ENCODE measurements at places on chromosomes 6 and 20.

DNA sequence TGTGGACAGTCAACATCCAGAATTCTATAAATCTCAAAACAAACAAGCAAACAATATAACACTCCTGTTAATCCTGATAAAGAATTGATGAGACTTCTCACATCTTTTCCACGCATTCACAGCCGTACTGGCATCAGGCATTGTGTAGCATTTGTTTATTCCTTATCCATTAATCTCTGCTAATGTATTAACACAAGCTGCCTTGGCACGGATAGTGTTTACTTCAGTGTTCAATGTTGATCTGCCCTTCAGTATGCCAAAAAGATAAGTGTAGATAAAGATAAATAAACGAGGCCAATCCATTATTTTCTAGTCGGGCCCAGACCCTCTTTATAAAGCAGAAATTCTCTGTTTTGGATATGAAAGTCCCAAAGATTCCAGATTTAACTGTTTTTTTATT, 16.1 kb downstream of the UFL1 start:
- no peak for DNase-seq

GRCh38 chr6:75418233-75418632, 75.4 kb downstream of the FILIP1 start:
- DNase-seq: no peak

GRCh38 chr6:56849896-56850295, 105.0 kb upstream of the BEND6 start:
- DNase-seq: no peak

GRCh38 chr6:100412872-100413271, 51.8 kb downstream of the SIM1 start:
- DNase-seq: no peak

GRCh38 chr6:138432063-138432356, 28.0 kb downstream of the HEBP2 start:
- DNase-seq: no peak

- no peak for DNase-seq
Measured at GRCh38 chr6:15017261-15017660, 228.6 kb upstream of the JARID2 start.

- no peak for DNase-seq
Measured at GRCh38 chr6:44771647-44772415, 384.3 kb downstream of the CDC5L start.

DNA sequence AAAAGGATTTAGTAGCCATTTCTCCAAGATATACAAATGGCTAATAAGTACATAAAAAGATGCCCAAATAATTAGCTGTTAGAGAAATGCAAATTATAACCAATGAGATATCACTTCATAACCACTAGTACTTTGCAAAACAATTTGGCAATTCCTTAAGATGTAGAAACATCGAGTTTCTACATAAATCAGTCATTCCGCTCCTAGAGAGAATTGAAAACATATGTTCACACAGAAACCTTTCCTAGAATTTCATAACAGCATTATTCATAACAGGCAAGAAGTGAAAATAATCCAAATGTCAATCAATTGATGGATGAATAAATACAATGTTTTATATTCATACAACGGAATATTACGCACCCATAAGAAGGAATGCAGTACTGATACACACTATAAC, 20.5 kb upstream of the NT5E start:
- no peak for DNase-seq

DNA sequence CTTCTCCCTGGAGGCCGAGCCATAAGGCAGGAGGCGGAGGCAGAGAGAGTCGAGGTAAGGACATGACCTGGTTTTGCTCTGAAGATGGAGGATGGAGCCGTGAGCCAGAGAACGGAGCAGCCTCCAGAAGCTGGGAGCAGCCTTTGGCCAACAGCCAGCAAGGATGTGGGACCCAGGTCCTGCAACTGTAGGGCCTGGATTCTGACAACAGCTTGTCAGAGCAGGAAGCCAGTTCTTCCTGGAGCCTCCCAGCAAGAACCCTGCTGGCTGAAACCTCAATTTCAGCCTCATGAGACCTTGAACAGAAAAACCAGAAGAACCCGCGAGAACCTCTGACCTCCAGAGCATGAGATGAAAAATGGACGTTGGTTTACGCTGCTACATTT, 13.4 kb upstream of the MRGBP start:
- no peak for DNase-seq

DNA sequence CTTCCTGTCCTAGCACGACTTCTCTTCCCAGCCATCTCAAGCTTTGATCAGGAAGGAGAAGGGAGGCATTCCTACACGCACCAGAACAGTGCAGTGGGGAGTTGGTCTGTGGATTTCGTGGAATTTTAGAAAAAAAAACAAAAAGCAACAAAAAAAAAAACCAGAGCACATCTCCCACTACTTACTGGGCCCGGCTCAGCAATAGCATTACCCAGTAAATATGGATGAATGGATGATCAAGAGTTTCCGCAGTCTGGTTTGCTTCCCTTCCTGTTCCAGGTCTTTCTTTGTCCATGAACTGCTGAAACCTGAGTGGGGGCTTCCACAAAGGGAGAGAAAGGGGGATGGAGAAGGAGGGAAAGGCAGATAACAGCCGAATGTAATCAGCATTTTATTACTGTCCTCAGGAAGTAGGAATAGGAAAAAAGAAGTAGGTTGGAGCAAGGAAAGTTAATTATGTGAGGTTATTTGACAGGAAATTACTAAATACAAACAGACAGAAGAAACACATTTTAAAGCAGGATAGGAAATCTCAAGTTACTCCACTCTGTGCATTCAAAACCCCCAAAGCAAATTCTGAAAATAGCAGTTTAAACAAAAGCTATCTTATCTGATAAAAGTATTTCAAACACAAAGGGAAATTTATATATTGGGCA, 349.0 kb downstream of the PRL start:
- no peak for DNase-seq

- no peak for DNase-seq
Measured at GRCh38 chr6:85432554-85432953, 17.3 kb upstream of the NT5E start.

DNA sequence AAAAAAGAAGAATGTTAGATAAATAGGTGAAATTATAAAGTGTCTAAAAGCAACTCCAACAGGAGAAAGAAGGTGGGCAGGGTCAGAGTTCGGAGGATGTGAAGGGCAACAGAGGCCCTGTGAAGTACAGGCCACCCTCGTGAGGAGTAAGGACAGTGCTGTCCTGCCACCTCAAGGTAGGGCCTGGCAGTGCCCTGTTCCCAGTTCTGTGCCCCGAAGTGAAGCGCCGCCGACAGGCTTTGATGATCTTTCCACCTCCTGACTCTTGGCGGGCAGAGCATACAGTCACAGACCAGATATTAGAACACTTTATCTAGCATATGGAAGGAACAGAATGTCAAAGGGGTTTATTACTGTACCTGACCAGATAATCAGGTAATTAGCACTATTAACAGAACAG, 75.8 kb downstream of the GJA10 start:
- DNase-seq: no peak

- DNase-seq: no peak
Measured at GRCh38 chr6:161418463-161418945, 144.6 kb upstream of the AGPAT4 start.

DNA sequence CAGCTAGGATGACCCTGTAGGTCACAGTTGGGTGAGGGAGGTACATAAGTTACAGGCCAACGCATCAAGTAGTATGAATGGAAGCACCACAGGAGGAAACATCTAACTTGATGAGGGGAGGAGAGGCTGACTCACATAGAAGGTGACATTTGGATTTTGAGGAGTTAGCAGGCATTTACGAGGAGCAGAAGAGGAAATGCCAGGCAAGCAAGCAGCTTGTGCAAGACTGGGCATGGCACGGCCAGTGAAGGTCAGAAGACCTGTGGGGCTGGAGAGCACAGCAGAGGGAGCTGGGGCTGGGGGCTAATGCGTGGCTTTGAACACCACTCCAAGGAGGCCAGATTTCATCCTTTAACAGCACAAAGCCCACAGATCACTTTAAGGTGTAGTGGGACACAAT, 37.8 kb downstream of the MUC22 start:
- no peak for DNase-seq

- DNase-seq: no peak
Measured at GRCh38 chr6:5103250-5103649, 18.1 kb downstream of the PPP1R3G start.

DNA sequence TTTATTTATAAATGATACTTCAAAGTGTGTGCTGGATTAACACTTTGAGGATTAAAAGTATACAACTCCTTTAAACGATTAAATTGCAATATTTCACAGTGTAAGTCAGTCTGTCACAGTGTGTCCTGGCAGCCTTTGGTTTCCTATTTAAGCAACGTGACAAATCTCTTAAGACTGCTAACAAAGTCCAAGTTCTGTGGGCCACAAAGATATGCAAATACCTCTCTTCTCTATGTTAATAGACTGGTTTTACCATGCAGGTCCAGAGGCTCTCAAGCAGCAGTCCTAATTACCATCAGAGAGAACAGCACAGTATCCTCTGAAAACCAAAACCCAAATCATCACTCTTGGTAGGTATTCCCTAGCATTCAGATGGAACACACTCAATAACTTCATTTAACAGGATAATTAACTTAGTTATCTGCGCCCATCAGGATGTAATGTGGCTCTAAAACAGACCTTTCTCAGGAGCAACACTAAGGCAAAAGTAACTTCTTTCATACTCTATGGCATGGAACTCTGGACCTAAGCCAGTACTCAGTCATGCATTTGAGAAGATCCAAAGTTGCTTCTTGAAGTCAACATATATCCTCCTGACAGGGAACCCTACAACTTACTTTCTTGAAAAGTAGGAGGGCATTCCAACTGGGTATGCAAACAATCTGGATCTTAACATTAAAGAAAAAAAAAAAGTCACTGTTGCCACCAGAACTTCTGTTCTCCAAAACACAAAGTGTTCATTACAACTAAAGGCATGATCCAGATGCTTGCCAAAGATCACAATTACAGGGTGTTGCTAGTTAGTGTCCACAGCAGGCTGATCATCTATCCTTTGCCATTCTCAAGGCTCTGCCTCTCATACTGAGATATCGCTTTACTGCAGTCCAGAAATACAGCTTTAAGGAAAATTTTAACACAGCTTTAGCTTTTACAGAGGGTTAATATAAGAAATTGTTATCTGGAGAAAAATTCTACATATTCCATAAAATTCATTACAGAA, 53.2 kb downstream of the MAN1A1 start:
- no peak for DNase-seq

DNA sequence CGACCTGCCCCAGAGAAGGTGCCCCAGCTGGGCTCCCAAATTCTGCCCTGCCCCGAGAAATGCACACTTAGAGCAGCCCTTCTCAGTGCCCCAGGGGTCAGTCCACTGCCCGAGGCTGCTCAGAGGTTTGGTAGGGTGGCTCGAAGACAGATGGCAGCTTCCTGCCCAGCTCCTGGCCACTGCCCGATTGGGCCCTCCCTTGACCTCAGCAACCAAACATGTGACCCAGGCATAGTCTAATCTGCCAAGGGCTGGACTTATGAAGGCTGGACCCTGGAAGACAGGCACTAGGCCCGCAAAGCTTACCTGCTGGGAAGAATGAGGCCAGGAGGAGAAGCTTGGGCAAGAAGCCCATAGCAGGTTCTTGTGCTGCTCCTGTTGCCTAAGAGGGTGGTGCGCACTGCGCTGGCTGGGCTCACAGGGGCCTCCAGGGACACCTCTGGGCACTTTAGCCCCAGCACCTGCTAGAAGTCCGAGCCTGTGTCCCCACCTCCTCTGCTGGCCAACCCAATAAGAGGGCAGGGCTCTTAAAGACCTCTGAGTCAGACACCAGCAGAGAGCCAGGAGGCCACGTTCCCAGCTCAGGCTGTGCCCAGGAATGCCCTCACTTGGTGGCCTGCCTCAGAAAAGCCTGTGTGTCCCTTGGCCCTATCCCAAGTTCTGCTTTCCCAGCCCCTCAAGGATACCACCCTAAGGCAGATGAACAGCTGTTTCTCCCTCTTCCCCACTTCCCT, 5.5 kb downstream of the SIGLEC1 start:
- no peak for DNase-seq

DNA sequence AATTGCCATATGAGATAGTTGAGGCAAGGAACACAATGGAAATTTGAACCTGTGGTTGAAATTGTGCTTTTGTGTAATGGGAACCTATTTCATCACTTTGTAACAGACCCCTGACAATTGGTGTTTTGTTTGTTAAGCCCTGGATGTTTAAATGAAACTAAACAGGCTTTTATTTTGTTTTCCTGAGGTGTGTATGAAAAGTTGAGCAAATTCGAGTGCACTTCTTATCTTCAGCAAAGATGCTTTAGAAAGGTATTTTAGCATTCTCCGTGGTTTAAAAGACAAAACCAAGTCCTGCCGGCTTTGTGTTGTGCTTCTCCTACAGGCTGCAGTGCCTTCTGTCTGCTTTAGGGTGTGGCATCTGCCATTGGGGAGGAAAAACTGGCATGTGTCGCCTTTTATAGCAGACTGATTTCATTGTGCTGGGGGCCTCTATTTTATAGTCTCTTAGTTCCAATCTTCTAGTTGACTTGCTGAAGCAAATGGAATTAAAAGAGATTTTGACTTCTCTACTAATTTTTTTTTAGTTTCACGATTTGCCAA, 2.2 kb upstream of the ARID1B start:
- DNase-seq: no peak

- DNase-seq: no peak
Measured at GRCh38 chr20:18750735-18751134, 62.8 kb upstream of the SCP2D1 start.

DNA sequence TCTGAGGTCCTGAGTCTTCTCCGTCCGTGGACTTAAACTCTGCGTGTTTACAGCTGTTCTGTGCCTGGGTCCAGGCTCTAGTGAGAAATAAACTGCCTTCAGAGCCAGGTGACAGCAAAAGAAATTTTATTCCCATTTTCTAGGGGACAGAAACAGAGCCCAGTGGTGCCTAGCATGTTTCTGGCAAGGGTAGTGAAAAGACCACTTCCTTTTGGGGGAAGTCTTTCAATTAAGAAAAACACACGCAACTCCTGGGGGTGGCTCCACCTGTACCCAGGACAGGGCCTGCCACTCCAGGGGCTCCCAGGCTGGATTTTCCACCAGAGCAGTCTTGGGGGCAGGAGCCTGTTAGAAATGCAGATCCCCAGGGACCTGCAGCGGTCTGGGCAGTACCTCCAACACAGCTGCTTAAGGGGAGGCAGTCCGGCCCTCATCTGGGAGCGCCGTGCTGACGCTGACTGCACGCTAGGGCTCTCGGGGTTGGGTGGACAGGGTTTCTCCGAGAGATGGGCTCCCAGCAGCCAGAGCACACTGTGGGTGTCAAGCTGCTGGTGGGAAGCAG, 23.0 kb upstream of the AVP start:
- DNase-seq: no peak

DNA sequence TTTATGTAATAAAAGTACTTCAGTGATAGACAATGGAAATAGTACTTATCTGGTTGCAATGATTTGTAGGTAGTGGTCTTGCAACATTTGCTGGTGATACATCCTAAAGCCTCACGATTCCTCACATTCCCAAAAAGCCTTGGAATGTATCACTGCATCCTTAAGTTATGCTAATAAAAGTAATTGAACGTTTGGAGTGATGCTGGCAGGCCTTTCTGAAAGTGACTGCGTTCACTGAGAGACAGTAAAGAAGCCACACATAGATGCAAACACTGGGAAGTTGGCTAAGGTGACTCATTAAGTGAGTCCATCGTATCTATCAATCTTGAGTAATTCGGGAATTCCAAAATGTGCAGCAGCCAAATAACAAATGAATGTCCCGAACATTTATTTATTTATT, 444.1 kb upstream of the SOX4 start:
- no peak for DNase-seq

- no peak for DNase-seq
Measured at GRCh38 chr20:42435230-42435629, 754.5 kb downstream of the PTPRT start.

- no peak for DNase-seq
Measured at GRCh38 chr6:105932440-105932839, 153.7 kb upstream of the PRDM1 start.

- no peak for DNase-seq
Measured at GRCh38 chr6:42707595-42707994, 14.8 kb downstream of the PRPH2 start.

GRCh38 chr20:16143596-16143995, 429.7 kb downstream of the KIF16B start:
- no peak for DNase-seq

Measured in naive thymus-derived CD8-positive, alpha-beta T cell (primary cell).